ENCODE measurements at places on chromosomes 1 and 21. TPM values are rescaled to one million over a fixed set of nuclear protein-coding genes. Genes with fewer than 3 reads are reported as not detected.

- no peak for DNase-seq
Measured at GRCh38 chr1:212669600-212669999, 30.0 kb downstream of the BATF3 start.

KRTAP13-2 gene
- polyA plus RNA-seq, result not detected

GJA8 gene
- not detected for polyA plus RNA-seq

- DNase-seq, result no peak
Measured at GRCh38 chr1:7922301-7922700, 18.3 kb downstream of the TNFRSF9 start.

SERINC2 gene
- polyA plus RNA-seq, result 8.0 TPM

SELL gene
- 3.1 TPM for polyA plus RNA-seq

- DNase-seq, result no peak
Measured at GRCh38 chr1:228377664-228378089, 29.0 kb downstream of the TRIM11 start.

WLS gene
- polyA plus RNA-seq, result 112 TPM

AQP10 gene
- polyA plus RNA-seq, result 0.14 TPM
